ENCODE measurements at places on chromosomes 3 and 15.

DNA sequence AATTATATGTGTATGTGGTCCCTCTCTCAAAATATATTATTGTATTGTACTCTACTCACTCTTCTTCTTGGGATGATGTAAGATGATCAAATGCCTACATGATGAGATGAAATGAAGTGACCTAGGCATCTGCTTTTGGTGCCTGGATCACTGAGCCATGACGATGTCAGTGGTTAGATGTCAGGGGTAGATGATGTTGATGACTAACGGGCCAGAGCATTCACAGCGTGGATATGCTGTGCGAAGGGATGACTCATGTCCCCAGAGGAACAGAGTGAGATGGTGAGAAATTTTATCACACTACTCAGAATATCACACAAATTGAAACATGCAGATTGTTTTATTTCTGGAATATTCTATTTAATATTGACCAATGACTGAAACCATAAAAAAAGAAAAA is 233.9 kb upstream of the CADM2 start:
- DNase-seq: no peak

DNA sequence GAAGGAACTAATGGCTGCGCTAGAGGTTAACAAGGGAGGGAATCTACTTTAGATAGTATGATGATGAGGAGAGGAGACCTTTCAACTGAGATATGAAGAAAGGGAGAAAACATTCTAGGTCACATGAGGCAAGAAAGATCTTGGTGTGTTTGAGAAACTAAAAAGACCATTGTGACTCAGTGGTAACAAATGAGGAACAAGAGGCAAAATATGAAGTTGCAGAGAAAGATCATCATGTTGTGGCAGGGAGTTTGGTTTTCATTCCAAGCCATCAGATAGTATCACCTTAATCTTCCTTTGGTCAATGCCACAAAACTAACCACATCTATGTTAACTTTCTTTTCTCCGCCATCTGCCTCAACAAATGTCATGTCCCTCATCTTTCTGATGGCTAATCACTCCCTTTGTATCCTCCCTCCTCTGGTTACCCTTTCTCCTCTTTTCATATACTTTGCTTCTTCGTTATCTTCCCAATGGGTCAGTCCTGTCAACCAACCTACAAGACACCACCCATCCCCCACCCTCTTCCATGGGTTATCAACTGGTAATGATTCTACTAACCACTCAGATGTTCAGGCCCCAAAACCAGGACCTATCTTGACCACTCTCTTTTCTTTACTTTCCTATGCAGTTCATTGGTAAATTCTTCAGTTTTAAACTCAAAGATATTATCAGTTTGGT is 2.4 kb upstream of the PDCD6IP start:
- DNase-seq: no peak

GRCh38 chr15:39778021-39778420 is 4.6 kb downstream of the FSIP1 start:
- no peak for DNase-seq

DNA sequence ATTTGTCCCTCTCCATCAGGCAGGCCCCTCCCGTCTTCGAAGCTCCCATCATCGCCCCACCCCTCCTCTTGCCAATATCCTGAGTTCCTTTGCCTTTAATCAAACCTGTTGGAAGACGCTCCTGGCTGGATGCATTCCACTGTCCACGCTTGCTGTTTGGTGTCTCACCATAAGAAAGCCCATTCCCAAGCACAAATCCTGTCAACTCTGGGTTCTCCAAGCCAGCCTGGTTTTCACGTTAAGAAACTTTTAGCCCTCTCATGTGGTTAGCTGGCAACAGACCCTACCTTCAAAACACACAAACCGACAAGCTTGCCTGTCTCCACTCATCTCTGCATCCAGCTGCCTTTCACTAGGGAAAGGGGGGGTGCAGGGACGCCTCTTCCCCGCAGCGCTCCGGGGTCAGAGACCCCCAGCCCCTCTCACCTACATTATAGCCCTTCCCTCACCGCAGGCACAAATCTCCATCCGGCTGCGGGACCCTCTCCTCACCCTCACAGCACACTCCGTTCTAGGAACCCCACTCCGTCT is 1.1 kb downstream of the GORASP1 start:
- DNase-seq: no peak

- DNase-seq: no peak
Measured at GRCh38 chr3:174110761-174111160, 713.2 kb downstream of the NLGN1 start.

DNA sequence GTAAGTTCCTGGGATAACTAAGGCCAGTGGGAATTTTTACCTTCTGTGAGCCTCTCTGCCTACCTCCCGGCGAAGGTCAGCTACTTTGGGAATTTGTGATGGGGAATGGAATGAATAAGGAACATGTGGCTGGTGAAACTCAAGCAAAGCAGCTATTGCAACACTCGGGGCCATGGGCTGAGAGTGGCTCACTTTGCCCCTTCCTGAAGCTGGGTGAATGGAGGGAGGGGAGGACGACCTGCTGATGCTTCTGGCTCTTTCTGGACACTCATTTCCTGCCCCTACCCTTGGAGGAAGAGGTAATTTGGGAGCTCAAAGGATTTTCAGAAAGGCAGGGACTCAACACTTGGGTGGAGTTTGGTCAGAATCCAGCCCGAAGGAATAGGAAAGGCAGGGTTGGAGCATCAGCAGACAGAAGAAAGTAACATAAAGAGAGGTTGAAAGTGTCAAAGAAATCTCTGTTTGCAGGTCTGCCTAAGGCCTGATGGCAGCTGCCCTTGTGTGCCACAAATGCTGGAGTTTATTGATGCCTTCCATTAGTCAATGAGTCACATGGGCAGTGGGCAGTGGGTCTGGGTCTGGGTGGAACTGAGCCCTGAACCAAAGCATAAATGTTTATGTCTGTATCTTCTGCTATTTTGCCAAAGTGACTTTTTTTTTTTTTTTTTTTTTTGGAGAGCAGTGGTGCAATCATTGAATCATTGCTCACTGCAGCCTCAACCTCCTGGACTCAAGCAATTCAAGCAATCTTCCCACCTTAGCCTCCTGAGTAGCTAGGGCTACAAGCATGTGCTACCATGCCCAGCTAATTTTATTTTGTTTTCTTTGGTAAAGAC is 12.4 kb downstream of the LAMP3 start:
- DNase-seq: no peak

DNA sequence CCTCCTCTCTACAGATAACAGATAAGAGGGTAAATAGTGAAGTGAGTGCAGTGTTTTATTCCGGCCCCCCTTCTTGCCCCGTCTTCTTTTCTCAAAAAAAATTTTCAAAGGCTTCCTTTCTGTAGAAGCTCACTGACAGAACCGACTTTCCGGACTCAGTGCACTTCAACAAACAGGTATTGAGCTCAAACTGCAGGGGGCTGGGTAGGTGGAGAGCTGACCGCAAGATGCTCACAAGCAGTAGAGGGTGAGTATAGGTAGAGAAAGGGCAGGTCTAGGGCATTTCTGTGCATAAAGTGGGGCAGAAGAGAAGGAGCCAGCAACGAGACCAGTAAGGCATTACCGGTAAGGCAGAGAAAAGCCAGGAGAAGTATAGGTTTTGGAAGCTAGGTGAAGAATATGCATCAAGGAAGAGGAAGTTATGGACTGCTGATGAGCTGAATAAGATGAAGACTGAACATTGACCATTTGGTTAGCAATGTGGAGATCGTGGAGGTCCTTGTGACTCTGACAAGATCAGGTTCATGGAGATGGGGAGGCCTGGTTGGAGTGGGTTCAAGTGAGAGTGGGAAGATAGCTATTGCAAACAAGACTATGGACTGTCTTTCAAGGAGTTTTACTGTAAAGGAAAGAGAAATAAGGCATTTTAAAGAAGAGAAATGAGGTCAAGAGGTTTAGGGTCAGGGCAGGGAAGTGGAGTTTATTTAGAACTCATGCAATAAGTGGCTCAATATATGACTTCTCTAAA is 97.4 kb downstream of the ST6GAL1 start:
- no peak for DNase-seq

DNA sequence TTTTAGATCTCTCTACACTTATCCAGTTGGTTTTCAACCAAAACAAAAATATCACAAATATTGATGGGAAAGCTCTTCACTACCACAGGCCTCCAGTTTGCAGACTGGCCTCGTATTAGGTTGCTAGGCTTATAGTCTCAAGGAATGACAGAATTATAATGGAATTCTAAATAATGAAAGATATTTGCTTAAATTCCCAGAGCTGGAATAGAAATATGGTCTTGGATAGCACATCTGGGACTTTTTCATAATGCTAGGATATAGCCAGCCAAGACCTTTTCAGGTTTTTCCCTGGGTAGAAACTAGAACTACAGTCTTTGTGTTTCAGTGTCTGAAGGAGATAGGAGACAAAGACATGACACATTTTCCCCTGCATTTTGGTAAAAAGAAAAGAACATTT is 121.9 kb upstream of the STAC start:
- DNase-seq: no peak

- no peak for DNase-seq
Measured at GRCh38 chr3:146020969-146021368, 140.0 kb downstream of the PLOD2 start.

- no peak for DNase-seq
Measured at GRCh38 chr15:63530235-63530634, 25.8 kb downstream of the USP3 start.

- no peak for DNase-seq
Measured at GRCh38 chr3:127233371-127233770, 40.4 kb downstream of the PRR23E start.

- no peak for DNase-seq
Measured at GRCh38 chr3:124409650-124410275, 320.5 kb upstream of the UMPS start.

- DNase-seq: peak; percentile 80
Measured at GRCh38 chr3:170414202-170414663, 4.4 kb upstream of the CLDN11 start.

DNA sequence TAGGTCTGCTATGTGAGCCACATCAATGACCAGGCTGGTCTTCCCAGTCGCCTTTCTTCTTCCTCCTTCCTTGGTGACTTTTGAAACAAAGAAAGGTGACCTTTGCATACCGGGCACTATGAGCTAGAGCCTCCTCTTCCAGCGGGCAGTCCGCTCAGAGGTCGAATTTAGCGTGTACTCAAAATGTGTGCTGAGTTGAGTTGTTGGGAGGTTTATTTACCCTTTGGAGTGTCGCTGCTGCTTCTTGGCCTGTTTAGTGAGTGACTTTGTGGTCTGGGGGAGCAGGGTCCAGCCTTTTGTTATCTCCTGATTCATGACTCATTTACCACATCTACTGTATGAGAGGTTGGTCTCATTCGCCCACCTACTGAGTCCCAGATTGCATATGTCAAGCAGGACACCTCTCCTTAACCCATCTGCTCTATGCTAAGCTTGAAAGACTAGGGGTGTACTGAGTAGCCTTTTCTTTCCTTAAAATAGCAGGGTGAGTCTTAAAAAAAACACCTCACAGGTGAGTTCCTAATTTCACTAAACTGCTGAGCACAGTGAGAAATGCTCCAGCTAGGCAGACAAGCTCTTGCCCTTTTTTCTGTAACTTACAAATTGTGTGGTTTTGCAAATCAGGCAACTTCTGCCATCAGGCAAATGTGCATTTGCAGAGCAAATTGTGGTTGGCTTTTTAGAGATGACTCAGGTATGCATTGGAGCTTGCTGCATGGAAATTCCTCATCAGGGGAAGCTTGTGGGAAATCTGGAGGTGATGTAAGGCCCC is 3.2 kb upstream of the SIAH2 start:
- DNase-seq: no peak

GRCh38 chr3:4290272-4290893 is 12.8 kb upstream of the SETMAR start:
- DNase-seq: peak; percentile 19

GRCh38 chr15:75167588-75168350 is 33.9 kb upstream of the C15orf39 start:
- no peak for DNase-seq

Data from NCI-H774 (cell line).